NCI-H2081 (cell line): ENCODE measurements at places on chromosomes 2 and 18.
A peak's percentile ranks its signal among the peaks of the same experiment; 100 is the strongest.

DNA sequence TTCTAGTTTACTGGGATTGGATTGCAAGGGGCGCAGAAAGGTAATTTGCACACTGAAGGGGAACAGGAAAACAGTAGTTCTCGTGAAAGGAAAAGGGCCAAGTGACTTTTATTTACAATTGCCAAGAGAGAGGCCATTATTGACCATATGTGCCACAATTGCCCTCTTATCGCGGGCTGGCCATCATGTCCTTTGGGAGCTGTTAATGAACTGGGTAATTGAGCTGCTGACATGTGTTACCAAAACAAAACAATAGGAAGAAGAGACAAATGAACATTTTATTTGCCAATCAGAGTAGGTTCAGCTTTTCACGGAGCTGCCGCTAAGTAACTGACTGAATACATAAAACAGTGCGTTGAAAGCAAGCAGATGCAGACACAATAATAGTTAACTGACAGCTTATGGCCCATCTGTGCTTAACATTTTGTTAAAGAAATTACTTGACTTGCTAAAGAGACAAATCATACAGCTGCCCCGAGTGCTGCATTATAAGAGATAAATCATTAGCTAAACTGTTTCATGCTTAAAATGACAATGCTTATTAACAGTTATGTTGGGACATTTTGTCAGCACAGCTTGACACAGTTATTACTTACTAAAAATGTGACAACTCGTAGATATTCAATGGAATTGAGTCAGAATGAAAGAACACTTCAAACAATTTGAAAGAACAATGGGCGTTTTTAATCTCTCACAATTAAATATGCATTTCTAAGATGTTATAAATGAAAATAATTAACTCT is 57.5 kb downstream of the PAX3 start:
- peak; percentile 46 for DNase-seq

- no peak for DNase-seq
Observed at GRCh38 chr18:35511428-35511827, 13.7 kb upstream of the INO80C start.

DNA sequence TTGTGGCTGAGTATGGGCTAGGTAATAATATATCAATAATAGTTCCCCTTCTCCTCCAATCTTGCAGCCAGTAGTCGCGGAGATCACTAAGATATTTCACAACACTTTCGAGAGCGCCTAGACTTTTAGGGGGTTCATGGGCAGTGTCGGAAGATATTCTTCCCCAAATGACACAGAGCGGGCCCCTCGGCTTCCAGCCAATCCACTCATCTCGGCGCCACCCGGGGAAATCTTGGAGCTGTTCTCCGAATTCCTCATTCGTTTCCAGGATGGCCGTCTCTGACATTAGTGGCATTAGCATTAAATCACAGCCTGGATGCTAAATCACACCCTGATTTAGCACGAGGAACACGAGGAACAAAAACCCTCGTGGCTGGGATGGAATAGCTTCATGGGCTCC is 437.7 kb downstream of the ZNF516 start:
- no peak for DNase-seq

DNA sequence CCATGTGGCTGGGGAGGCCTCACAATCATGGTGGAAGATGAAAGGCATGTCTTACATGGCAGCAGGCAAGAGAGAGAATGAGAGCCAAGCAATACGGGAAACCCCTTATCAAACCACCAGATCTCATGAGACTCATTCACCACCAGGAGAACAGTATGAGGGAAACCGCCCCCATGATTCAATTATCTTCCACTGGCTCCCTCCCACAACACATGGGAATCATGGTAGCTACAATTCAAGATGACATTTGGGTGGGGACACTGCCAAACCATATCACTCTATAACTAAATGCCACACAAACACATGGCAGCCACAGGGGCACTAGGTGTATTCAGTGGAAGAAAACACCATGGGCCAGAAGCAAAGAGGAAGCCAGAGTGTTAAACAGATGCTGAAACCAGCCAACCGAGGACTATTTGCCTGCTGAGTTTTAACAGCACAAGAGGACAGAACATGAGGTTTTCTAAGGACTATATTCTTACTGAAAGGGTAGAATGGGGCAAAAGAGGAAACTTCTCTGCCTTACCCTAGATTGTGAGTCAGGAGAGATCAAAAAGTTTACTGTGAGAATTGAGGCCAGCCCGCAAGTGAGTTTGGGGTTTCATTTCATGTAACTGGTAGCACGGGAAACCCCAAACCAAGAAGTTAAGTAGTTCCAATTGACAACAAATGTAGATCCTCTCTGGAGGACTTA is 49.2 kb downstream of the SIGLEC15 start:
- no peak for DNase-seq

GRCh38 chr2:162300266-162300665 is 18.2 kb downstream of the IFIH1 start:
- DNase-seq: no peak

GRCh38 chr2:234725528-234726264 is 226.1 kb upstream of the SH3BP4 start:
- no peak for DNase-seq
